Stimulated activated CD8-positive, alpha-beta memory T cell treated with anti-CD3 and anti-CD28 coated beads, Interleukin-7, amount 100 ng/mL, for 1 hour (primary cell): ENCODE measurements at places on chromosomes 2 and 18.

- DNase-seq, result no peak
These were observed 487.0 kb downstream of the SUCLG1 start for GRCh38 chr2:83972128-83972527.

DNA sequence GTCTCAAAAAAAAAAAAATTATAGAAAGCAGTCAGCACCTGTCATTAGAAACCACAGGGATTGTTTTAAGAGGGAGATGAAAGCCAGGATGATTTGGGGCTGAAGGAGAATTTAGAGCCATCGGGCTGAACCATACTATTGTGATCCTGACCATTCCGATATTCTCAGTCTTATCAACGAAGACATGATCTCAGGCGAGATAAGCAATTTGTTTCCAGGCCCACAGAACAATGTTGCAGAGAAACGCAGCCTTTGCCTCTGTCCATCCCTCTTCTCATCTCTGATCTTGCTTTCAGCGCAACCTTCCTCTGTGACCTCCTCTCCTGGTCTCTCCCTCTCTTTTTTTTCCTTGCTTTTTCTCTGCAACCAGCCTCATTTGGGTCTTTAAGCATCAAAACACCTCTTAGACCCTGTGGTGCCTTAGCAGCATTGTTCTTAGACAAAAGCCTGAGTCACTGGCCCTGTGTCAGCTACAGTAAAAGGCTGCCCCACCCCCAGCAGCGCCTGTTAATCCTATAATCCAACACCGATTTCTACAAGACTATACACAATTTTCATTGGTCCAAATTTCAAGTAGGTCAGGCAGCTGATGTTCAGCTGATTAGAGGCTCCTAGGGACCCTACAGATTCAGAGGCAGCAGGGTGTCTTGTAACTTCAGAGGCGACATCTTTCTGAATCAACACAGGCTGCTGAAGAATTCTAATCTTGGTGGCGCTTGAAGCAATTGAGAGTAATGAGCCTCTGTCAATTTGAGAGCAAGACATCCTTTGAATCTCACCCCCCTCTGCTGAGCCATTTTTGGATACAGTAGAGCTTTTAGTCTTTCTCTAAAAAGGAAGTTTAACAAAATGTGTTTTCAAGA, 206.0 kb downstream of the NCK2 start:
- DNase-seq, result no peak

DNA sequence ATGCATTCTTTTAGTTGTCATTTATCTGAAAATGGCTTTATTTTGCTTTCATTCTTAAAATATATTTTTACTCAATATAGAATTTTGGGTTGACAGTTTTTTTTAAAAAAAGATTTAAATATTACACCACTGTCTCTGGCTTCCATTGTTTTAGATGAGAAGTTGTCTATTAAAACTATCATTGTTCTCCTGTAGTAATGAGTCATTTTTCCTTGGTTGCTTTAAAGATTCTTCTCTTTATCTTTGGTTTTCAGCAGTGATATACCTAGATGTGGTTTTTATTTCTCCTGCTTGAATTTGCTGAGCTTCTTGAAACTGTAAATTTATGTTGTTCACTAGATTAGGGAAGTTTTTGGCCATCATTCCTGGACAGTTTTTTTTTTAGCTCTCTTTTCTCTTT, 26.7 kb upstream of the DLX2 start:
- DNase-seq, result no peak

DNA sequence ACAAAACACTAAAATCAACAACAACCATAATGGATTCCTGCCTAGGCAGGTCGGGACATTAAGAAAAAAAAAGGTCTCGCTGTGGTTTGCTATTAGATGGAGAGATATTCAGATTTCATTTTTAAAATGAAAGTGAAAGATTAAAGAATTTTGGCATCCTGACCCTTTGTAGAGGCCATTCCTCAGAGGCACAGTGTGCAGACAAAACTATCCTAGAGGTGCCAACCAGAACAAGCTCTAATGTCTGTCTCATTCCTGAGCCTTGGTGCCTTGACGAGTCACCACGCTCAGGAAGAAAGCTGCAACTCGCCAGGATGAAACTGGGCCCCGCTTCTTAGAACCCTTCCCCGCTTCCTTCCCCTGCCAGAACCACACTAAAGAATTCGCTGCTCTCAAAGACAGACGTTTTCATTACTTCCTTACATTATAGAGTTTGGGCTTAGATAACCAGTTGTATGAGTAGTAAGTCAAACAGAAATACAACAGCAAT, 156.0 kb downstream of the TGIF1 start:
- DNase-seq, result no peak

DNA sequence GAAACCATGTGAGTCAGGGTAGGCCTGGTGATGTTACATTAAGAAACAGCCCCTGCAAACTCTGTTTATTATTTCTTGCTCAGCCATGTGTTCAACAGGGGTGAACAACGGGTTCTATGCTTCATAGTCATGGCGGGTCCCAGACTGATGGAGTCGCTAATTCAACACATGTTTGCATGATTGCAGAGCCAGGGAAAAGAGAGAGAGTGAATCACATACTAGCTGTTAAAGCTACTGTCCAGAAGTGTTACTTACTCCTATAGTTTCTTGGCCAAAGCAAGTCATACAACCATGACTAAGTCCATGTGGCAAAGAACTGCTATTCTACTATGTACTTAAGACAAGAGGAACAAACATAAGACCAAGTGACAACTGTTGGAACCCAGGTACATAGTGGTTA, 241.2 kb upstream of the SKOR2 start:
- DNase-seq, result no peak

GRCh38 chr18:59196161-59196725, 23.7 kb upstream of the GRP start:
- no peak for DNase-seq

GRCh38 chr2:169664978-169665930, 29.0 kb downstream of the CFAP210 start:
- DNase-seq, result no peak

DNA sequence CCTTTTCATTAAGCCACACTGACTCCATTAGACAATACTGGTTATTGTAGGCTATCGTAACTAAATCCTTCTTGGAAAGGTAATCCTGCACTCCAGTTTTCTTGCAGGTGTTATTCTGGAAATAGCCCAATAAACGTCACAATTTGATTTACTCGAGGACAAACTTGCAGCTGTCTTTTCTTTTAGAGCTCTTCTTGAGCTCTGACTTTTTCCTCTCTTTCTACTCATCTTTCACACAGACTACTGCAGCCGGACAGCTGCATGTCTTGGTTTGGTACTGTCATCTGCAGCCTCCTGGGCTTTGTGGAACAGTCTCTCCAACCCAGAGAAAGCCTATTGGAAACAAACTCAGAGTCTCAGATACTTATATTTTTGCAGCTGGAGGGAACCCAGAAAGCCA, 23.0 kb upstream of the MSGN1 start:
- no peak for DNase-seq

- DNase-seq, result no peak
These were observed 14.6 kb upstream of the NAPG start for GRCh38 chr18:10511236-10511635.

GRCh38 chr2:25098670-25099486, 57.0 kb downstream of the EFR3B start:
- no peak for DNase-seq
